ENCODE measurements at places on chromosomes 7 and 10. TPM values are rescaled to one million over a fixed set of nuclear protein-coding genes. Genes with fewer than 3 reads are reported as not detected.

Gene TEX36
- total RNA-seq: not detected

DNA sequence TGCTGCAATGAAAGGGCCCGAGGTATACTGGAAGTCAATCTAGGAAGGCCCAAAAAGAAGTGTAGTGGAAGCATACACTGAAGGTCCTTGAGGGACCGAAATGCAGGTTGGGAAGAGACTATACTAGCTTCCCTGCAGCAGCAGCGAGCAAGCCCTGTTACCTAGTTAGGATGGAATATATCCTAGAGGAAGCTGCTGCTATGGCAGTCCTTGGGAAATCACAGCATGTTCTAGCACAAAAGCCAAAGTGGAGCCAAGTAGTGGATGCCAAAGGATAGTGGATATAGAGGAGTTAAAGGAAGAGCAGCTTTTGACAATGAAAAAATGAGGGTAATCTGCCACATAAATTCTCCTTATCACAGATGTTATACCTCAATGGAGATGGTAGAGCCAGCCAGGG, 123.8 kb upstream of the STARD3NL start:
- no peak for DNase-seq

- DNase-seq: no peak
These were observed 63.4 kb downstream of the GPR26 start for GRCh38 chr10:123729523-123729922.

DNA sequence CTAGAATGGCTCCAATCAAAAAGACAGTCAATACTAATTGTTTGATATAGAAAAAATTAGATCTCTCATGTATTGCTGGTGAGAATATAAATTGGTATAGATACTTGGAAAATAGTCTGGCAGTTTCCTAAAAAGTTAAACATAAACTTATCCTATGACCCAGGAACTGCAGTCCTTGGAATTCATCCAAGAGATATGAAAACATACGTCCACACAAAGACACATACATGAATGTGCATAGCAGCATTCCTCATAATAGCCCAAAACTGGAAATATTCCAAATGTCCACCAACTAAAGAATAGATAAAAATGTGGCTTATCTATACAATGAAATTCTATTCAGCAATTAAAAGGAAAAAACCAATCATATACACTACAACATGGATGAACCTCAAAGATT, 128.4 kb downstream of the ZFAND4 start:
- no peak for DNase-seq

DNA sequence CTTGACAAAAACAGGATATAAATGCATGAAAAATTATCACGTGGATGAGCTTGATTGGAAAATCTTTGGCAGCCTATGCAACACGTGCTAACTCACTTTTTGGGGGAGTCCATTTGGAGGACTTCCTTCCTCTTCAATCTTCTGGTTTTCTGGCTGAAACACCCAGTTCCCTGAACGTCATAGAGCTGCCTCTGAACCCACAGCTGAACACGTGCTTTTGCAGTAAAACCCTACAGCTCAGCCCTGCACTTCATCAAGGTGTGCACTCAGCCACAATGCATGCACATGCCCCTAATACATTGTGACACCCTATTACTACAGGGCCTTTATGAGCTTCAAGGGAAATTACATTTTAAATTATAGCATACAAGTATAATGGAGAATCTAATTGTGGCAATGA, 808.7 kb upstream of the AUTS2 start:
- DNase-seq: no peak

- no peak for DNase-seq
These were observed 126.4 kb downstream of the GNAT3 start for GRCh38 chr7:80385508-80385907.

DNA sequence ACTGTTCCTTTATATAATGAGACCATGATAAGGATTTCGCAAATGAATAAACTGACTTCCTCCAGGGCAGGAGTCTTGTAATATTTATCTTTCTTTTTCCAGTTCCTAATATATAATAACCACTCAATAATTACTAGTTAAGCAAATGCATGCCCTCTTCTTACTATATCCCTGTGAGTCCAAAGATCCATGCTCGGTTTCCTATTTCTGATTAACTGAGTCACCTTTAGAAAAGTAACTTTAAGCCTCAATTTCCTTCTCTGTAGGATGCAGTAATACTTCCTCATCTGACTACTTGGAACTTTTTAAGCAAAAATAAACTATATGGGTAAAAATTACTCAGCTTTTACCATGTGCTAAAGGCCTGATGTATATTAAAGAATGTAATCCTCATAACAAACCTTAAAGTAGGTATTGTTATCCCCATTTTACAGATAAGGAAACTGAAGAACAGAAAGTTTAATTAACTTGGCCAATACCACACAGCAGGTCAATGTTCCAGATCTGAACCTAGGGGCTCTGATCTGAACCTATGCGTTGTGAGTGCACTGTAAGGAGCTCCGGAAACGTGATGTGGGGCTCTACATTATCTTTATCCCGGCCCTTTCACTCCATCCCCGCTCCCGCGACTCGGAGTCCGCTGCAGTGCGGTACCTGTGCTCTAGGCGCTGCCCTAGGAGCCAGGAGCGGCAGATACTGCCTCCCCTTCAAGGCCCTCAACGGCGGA, 458 bp downstream of the COX15 start:
- no peak for DNase-seq

DNA sequence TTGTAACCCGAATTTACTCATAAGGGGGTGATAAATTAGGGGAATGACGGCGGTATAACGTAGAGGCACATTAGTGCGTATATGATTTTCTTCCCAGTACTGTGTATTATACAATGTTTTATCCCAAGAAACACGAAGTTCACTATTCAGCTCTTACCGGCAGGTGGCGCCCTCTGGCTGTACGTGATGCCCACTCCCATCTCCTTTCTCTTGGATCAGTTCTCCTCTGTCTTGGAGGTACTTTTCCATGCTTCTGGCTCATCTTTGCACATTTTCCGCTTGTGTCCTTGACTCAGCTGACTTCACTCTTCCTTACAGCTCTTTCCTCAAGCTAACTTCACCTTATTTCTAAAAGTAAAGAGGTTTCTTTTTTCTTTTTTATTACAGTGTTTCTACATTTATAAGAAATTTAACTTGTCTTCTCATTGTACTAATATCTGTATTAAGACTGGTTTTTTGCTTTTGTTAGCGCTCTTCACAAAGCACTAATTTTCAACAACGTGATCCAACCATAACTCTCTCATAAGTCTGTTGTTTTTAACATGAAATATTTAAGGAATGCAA, 21.3 kb downstream of the TMEM176B start:
- peak; percentile 93 for DNase-seq

DNA sequence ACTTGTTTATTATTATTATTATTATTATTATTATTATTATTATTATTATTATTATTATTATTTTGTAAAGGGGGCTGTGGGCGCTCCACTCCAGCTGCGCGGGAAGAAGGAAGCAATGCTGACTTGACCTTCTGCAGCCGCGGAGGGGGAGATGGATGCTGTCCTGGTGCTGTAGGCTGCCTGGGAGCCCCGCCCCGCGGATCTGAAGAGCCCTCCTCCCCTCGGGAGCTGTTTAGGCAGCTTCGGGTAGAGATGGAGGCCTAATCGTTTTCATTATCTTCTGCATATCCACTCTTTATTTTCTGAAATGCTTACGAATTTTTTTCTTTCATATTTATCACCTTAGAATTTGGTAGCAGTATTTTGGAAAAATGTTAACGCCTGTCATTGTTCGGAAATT, 101.2 kb upstream of the KLF6 start:
- no peak for DNase-seq

- no peak for DNase-seq
These were observed 66.8 kb downstream of the RHOBTB1 start for GRCh38 chr10:60877061-60877776.

Measured in colonic mucosa (tissue), 4 donors.